Upper lobe of right lung (tissue), 1 donor: ENCODE measurements at places on chromosomes 16 and 17.

DNA sequence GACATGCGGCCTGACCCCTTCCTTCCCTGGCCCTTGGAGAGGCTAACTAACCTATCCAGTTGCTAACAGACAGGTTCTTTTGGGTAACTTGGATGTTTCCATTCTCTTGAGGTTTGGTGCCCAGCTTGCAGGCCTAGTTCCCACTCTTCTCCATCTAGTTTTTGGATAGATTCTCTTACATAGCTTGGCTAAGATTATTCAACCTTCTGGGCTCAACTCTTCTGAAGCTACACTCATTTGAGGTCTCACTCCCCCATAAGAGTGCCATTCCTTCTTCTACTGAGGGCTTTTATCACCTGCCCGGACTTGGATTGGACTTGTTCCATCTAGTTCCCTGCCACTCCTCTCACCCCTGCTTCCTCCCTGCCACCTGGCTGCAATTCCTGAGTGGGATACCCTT lies 44.1 kb upstream of the MARCHF10 start:
- DNase-seq, result no peak

DNA sequence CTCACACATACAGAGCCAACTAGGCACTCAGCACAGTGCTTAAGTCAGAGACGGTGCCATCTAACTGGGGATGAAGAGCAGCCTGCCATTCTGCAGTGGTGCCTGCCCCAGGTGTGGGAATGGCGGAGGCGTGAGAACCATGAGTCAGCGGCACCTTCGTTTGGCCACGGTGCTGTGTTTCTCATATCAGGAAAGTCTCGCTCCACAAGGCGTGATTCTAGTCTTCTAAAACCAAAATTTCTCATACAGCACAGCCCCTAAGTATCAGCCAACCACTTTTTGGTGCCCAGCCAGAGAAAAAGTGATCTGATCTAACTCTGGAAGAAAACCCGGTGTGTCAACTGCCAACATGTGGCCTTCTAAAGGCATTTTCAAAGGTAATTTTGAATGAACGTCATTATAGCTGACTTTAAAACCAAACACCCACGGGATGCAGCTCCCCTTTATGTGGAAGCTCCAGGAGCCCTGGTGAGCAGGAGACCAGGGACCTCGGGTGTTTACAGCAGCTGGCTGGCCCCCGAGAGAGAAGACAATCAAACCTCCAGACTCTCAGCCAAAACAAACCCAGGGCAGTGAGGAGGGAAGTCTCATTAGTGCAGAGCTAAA lies 54.6 kb downstream of the ABCC12 start:
- no peak for DNase-seq

DNA sequence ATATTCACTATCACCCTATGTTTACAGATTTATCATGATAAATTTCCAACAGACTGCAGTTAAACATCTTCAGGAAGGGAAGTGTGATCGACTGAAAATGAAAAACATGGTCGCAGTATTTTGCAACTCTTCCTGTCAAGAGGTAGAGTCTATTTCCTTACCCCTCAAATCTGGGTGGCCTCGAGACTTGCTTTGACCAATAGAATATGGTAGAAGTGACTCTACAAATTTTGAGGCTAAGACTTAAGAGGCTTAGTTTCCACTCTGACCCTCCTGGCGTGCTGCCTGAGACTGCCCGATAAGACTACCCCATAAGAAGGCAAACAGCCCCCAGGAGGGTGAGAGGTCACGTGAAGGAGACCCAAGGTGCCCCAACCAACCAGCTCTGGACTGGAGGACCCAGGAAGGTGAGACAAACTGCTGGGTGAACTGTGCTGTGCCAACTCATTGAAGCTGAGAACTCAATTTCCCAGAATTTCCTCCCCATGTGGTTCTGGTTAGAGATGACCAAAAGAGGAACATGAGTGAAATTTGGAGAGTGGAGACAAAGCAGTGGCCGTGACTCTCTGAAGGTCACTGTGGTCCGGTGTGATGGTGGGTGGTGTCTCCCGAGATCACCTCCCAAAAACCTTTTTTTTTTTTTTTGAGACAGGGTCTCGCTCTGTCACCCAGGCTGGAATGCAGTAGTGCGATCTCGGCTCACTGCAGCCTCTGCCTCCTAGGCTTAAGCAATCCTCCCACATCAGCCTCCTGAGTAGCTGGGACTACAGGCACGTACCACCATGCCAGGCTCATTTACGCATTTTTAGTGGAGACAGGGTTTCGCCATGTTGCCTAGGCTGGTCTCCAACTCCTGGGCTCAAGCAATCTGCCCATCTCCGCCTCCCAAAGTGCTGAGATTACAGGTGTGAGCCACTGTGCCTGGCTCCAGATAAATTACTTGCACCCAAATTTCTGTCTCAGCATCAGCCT lies 38.2 kb upstream of the LITAF start:
- no peak for DNase-seq

- no peak for DNase-seq
Measured at GRCh38 chr17:57735707-57736106, 9.4 kb downstream of the CCDC182 start.

DNA sequence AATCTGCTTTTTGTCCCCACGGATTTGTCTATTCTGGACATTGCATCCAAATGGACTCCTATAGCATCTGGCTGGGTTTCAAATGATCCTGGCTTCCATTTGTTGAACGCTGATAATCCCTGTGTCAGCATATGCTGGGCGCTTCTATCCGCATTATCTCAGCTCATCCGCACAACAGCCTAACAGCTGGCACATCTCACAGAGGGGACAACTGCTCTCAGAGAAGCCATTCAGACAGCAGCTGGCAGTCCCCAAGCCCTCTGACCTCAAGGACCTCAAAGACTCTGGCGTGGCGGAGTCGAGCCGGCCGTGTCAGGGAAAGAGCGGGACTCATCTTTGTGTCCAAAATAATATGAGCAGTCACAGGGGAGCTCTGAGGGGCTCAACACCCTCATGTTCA lies 82.3 kb downstream of the NT5M start:
- no peak for DNase-seq

DNA sequence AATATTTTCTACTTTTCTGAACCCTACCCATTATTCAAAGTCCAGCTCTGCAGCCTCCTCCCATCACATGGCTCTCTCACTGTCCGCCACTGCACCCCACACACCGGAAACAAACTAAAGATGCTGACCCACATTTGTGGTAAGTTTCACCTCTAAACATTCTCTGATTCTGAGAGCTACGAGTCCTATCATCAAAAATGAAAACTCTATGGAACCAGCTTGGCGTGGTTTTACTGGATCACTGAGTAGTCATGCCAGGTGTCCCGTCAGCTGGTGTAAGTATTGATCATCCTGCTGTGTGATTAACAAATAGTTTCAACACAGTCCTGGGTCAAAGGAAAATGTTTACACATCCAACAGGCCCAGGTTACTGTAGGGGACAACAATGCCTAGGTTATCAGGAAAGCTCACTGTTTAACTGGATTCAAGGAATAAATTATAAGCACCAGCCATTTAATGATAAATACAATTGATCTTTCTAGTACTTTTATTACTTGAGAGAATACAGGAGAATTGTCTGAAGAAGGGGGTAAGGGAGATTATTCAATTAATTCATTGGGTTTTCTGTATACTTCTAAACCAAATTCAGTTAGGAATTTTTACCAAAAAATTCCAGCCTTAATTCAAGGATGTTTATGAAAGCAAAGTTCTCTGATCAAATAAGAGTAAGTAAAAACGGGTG lies 33.9 kb downstream of the CYTH1 start:
- DNase-seq, result no peak

GRCh38 chr17:66509926-66510325 lies 207.5 kb downstream of the PRKCA start:
- DNase-seq, result no peak

DNA sequence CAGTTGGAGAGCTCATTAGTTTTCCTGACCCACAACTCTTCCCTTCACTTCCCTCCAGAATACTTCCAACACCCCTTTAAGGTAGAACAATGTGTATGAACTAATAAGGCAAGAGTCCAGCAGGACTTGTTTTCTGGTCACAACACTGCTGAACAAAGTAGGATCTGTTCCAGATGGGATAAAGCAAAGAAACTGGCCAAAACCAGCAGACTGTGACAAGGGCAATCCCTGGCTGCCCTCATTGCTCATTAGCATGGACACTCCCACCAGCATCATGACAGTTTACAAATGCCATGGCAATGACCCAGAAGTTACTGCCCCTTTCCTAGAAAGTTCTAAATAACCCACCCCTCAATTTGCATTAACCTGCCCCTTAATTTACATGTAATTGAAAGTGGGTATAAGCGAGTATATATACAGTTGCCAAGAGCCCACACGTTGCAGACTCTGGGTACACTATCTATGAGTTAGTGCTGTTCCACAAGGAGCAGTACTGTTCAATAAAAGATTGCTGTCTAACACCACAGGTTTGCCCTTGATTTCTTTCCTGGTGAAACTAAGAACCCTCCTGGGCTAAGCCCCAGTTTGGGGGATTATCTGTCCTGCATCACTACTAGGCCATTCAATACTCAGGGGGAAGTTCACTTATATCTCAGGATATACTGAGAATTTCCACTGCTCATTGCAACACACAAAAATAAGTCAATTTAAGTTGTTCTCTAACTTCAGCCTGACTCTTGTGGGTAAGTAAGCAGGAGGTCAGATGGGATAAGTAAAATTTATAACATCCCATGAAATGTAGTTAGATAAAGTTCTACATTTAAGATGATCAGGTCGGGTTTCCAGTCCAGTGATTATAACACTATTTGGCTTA lies 82.3 kb downstream of the SSH2 start:
- DNase-seq, result no peak
